Stimulated activated CD4-positive, alpha-beta T cell treated with anti-CD3 and anti-CD28 coated beads, Interleukin-1b, Interleukin-23, amount 100 ng/mL, for 1 hour (primary cell): ENCODE measurements at places on chromosomes 6 and 20.

DNA sequence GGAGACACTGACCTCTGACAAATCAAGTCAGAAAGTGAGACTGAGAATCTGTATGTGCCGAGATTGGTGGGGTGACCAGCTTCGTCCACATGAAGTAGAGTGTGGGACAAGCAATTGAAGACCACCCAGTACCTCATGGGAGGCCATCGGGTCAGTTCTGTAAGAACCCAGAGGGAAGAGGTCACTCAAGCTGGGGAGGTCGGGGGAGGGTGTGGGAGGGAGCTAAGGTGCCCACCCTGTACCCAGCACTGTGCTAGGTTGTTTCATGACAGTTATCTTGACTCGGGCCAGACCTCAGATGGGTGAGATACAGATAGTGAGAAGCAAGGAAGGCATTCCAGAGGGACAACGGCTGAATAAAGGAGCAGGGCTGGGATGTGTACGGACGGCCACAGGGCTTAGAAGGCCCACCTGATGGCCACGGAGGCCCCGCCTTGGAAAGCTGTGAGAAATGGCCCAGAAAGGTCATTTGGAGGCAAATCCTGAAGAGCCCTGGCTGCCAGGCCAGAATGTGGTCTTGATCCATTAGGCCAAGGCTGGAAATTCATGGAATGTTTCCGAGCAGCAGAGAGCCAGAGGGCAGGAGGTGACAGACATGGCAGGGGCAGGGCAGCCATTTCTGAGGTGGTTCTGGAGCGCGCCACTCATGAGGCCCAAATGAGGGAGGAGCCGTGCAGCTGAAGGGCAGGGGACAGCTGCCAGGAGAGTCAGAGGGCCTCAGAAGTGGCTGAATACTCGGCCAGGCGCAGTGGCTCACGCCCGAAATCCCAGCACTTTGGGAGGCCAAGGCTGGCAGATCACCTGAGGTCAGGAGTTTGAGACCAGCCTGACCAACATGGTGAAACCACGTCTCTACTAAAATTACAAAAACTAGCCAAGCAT, 7.7 kb downstream of the MMP24OS start:
- DNase-seq, result no peak

GRCh38 chr20:9510911-9511310, 3.5 kb upstream of the LAMP5 start:
- DNase-seq, result no peak

DNA sequence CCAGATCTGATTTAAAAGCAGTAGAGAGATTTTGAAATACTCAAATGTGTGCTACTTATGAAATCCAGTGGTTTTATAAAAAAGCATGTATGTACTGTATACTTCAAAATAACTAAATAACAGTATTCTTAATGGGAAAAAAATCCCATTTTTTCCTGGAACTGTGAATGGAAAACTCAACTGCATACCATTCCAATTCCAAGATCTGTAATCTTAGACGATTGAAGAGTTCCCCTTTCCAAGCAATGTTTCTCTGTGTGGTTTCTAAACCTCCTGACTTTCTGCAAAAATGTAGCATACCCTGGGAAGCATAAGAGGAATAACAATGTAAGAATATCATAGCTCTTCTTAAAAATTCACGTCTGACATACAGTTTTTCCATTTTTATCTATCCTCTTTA, 40.3 kb upstream of the HIVEP2 start:
- DNase-seq, result no peak

DNA sequence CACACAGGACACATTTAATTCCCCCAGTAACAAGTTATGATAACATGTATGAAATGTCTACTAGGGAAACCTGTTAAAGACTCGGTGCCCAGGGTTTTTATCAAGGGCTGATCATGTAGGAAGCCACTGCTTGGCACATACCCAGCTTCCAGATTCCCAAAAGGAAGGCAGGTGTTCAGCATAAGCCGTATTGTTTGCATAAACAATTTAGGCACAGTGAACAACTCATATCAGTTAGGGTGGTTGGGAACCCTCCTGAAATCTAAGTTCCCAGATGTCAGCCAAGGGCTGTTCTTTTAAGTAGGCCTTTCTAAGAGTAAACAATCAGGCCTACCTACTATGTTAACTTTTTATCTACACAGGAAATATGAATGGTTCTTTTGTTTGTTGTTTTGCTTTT, 74.1 kb downstream of the ASXL1 start:
- no peak for DNase-seq

DNA sequence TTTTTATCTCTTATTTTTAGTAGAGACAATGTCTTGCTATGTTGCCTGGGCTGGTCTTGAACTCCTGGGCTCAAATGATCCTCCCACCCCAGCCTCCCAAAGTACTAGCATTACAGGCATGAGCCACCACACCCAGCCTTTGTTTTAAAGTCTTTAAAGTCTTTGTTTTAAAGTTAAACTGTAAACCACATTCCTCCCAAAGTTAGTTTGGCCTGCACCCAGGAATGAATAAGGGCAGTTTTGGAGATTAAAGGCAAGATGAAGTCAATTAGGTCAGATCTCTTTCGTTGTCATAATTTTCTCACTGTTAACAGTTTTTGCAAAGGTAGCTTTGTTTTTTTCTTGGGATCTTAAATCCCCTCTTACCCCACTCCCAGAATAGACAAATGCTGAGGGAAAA, 63.8 kb downstream of the UBR2 start:
- no peak for DNase-seq

GRCh38 chr20:15937179-15937578, 636.1 kb downstream of the KIF16B start:
- no peak for DNase-seq

- no peak for DNase-seq
These were observed 3.8 kb downstream of the SMIM13 start for GRCh38 chr6:11097476-11097875.

GRCh38 chr6:31386977-31387376, 16.4 kb upstream of the MICA start:
- no peak for DNase-seq
